ENCODE measurements at places on chromosomes 5 and 9.
A peak's percentile ranks its signal among the peaks of the same experiment; 100 is the strongest.

GRCh38 chr5:133245191-133246052 lies 193.6 kb downstream of the HSPA4 start:
- DNase-seq, result peak; percentile 63

DNA sequence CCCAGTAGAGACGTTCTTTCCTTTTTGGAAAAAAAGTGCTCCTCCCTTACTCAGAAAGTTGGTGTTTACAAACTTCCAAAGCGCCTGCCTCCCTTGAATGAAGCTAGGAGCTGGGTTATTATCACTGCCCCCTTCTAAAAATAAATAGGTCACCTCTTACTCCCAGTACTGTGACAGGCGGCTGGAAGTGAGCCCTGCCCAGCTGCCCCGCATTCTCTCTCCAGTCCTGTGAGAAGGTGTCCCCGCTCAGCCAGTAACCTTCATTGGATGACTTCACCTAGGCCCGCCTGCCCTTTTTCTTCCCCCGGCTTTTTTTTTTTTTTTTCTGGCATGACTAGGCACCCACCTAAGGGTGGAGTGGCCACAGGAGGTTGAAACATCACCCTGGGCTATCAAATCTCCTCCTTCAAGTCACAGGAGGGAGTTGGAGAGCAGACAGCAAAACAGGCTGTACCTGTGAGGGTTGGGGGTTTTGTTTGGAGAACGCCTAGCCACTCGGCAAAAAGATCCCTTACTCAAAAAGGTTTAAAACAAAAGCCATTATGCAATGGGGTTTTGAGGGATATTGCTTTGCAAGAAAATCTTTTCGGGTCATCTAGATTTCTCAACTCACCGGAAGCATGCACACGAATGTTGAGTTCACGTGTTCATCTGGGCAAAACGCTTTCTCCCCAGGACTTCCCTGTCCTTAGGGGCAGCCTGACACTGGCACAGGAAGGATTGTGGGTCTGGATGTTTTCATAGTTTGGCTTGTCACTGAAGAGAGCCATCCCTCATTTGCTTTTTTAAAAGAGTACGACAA lies 43.3 kb upstream of the ZNF622 start:
- peak; percentile 55 for DNase-seq

GRCh38 chr5:81751836-81752643 lies 1.1 kb upstream of the SSBP2 start:
- DNase-seq, result no peak

DNA sequence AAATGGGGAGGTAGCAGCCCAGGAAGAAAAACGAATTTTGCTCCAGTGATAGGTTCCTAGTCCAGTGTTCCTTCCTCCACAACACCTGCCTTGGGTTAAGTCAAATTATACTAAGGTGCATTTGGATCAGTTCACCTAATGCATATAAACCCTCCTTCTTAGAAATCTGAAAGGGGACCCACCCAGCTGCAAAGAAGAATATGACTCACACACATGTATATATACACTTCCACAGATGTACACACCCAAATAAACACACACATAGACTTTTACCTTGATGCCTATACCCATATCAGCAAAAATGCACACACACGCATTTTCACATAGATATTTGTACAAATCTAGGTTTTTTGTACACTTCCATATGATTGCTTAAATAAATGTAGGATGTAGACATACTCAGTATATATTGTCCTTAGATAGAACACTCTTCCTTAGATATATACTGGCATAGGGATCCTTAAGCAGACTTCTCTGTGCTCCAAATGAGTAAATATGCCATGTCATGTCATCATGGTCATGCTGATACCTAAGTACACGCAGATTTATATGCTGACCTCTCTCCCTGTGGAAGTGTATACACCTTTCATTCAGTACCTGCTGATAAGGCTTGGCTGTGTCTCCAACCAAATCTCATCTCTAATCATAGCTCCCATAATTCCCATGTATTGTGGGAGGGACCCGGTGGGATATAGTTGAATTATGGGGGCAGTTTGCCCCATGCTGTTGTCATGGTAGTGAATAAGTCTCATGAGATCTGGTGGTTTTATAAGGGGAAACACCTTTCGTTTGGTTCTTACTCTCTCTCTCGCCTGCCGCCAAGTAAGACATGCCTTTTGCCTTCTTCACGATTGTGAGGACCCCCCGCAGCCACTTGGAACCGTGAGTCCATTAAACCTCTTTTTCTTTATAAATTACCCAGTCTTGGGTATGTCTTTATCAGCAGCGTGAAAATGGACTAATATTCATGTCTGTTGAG lies 10.2 kb downstream of the ADRB2 start:
- DNase-seq, result no peak

DNA sequence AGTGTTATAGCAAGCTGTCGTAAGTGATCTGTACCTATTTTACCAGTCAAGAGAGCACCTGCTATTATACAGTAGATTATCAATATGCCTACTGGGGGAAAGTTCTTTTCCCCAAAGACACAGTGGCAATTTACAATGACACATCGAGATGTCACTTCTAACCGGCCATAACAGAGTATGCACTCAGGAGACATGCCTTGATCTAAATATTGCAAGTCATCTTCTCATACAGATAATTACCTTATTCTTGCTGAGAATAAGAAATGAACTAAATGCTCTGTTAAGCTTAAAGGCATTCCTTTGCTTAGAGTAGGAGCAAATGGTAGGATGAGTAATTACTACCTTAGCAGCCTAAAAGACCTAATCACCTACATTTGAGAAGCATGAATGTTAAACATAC lies 71.6 kb downstream of the PKD2L2 start:
- no peak for DNase-seq

DNA sequence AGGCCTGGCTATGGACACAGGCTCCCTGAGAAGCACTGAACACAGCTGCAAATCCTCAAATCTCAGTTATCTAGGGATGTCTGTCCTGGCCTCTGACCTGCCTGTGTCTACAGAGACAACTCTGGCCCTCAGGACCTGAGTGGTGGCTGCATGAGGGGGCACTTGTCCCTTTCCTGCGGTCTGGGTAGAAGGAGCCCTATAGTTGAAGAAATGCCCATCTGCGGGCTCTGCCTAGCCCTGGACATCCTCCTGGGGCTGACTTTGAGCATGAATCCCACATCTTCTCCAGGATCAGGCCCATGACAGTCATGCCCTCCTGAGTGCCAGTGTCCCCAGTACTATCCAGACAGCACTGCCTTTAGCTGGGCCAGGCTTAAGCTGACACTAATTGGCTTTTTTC lies 10.0 kb downstream of the DNAJB5 start:
- no peak for DNase-seq

DNA sequence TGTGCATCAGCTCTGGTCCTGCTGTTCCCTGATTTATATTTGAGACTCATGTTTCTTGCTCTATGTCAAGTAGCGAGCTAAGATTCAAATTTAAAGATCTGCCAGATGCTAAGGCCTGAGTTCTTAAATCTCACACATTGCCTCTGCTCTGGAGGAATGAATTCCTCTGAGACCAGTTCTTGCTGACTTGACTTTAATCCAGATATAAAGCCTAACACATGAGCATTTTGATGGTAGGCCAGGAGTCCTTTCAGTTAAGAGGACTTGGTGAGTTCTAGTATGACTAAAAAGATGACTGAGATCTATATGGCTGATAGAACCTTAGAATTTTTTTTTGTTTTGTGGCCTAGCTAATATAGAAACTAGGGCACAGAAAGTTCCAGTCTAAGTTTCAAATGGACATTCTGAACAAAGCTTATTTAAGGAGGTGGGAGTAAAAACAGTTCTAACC lies 1.3 kb upstream of the INIP start:
- no peak for DNase-seq

All from H1 (cell line).